ENCODE measurements at places on chromosomes 7 and 10.

- DNase-seq, result peak; percentile 66
Observed at GRCh38 chr7:22582863-22583622, 83.1 kb upstream of the STEAP1B start.

DNA sequence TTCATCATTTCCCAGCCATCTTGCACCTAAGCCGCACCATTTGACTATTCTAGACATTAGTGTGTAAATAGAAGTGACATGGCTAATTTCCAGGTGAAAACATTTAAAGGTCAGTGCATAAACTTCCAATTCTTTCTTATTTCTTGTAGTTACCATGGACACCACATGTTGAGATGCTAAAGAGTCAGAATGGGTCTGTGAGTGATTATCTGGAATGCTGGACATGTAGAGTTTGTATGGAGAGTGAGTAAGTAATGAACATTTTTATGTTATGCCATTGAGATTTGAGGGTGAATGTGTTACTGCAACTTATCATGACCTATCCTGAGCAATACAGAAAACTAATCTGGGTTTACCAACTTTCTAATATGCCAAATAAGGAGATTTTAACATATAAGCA is 60.4 kb downstream of the MEOX2 start:
- DNase-seq, result no peak

DNA sequence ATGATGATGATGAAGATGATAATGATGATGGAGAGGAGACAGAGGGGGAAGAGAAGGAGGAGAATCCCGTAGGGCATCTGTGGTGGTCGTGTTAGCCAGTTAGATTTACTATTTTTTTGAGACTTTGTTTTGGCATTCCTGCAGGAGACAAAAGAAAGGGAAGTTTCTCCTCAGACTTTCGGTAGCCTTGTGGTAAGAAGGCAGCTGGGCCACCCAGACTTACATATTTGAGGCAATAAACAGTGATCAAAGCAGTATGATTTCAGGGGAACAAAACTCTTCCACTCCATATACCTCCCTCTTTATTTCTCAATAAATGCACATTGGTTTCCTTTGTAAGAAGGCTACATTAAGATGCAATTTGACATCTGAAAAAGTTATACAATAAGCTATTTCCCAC is 32.4 kb upstream of the BICC1 start:
- DNase-seq, result no peak

GRCh38 chr10:60282771-60283353 is 106.8 kb downstream of the ANK3 start:
- no peak for DNase-seq

DNA sequence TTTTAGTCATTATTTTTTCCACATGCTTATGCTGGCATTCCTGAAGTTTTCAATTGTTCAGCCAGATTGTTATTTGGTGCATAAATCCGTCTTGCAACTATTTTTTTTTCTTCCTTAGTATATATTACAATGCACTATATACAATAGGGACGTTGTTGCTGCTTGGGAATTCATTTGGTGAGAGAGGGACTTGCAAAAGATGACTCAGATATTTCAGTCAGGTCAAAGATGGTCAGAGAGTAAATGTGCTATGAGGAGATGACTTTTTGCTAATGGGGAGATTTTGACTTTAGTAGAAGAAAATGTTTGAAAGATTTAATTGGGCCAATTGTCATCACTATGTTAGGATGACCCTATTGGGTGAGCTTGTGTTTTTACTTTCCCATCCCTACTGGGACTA is 348.4 kb upstream of the MTPN start:
- no peak for DNase-seq

GRCh38 chr7:99731638-99732374 is 3.2 kb downstream of the CYP3A7 start:
- no peak for DNase-seq

DNA sequence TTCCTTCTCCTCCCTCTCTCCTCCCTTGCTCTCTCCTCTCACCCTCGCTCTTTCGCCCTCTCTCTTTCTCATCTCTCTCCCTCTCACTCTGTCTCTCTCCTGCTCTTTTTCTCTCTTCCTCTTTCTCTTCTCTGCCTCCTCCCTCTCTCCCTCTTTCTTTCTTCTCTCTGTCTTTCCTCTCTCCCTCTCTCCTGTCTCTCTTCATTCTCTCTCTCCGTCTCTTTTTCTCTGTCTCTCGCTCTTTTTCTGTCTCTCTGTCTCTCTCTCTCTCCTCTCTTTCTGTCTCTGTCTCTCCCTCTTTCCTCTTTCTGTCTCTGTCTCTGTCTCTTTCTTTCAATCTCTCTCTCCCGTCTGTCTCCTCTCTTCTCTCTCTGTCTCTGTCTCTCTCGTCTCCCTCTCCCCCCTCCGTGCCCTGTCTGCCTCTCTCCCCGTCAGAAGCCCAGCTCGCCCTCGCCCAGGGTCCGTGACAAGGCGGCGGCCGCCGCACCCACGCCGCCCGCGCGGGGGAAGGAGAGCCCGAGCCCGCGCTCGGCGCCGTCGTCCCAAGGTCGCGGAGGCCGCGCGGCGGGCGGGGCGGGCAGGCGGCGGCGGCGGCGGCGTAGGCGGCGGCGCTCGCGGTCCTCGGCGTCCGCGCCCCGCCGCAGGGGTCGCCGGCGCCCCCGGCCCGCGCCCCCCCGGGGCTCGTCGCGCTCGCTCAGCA is 21.3 kb upstream of the HSPB1 start:
- no peak for DNase-seq

GRCh38 chr7:123744416-123744815 is 4.4 kb downstream of the WASL start:
- DNase-seq, result no peak

- DNase-seq, result no peak
Observed at GRCh38 chr10:117861329-117861728, 185.4 kb downstream of the RAB11FIP2 start.
